NCI-H526 treated with DMSO at 0.1 percent for 48 hours (cell line): ENCODE measurements at places on chromosomes 5 and 9.

DNA sequence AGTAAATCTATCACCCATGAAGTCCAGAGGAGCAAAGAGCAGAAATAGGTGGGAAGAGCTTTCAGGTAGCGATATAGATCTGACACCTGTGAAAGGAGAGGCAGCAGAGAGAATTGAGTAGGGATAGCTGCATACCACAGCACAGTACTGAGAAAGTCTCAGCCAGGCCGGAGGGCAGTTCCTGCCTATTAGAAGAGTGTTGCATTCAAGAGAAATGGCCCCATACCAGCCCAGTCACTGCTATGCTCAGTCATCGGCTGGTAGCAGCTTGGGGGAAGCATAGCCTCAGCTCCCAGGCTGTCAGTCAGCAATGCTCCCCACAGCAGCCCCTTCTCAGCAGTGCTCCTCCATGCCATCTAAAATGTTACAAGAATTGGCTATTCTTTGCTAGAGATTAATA, 285.1 kb upstream of the CDH6 start:
- DNase-seq = no peak

DNA sequence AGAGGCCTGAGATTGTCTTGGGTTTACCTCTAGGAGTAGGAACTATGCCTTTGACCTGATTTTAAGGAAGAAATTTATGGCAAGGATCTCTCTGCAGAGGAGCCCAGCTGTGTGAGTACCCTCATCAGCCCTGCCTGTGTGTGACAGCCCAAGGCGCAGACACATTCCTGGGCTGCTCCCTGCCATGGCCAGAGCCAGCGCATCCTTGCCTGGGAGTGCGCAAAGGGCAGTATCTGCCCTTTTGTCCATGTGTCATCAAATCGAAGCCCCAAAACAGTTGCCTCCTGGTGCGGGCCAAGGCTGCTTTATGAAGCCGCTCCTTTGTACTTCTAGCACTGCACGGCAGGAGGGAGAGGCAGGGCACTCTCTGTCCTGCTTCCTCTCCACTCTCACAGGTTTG, 51.9 kb downstream of the PRRT1B start:
- no peak for DNase-seq

DNA sequence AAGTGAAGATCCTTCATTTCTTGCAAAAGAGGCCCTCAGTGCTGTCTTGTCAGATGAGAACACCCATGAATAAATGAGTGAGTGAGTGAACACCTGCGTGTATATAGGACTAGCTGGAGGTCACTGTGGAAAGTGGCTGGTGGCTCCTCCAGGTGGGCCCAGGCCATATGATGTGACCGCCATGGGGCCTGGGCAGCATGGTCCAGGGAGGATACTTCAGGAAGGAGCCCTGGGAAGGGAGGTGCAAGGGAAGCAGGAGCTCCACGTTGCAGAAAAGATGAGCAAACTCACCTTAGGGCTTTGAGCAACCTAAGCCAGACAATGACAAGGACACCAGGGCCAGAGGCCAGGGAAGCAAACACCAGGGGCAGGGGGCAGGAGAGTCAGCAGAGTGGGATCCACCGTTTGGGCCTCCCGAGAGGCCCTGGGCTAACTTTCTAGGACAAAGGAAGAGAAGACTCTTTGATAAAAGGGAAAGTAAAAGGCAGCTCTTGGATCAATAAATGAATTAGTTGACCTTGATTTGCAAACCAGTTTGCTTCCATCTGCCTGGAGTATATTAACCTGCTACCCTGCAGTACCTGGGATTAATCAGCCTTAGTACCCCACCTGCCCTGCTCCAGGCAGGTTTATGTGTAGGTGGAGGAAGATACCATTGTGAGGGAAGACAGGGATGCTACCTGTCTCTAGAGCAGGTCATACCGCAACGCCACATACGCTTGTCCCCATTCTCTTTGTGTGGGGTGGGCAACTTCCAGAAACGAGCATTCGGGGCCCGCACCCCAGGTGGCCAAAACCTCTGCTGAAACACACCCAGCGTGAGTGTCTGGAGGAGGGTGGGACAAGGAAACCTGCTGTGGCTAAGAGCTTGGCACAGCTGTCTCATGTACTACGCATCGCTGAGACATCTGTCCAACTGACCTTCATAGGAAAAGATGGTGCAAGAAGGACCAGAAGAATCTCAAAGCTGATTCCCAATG, 51.4 kb upstream of the OLFM1 start:
- DNase-seq = no peak

DNA sequence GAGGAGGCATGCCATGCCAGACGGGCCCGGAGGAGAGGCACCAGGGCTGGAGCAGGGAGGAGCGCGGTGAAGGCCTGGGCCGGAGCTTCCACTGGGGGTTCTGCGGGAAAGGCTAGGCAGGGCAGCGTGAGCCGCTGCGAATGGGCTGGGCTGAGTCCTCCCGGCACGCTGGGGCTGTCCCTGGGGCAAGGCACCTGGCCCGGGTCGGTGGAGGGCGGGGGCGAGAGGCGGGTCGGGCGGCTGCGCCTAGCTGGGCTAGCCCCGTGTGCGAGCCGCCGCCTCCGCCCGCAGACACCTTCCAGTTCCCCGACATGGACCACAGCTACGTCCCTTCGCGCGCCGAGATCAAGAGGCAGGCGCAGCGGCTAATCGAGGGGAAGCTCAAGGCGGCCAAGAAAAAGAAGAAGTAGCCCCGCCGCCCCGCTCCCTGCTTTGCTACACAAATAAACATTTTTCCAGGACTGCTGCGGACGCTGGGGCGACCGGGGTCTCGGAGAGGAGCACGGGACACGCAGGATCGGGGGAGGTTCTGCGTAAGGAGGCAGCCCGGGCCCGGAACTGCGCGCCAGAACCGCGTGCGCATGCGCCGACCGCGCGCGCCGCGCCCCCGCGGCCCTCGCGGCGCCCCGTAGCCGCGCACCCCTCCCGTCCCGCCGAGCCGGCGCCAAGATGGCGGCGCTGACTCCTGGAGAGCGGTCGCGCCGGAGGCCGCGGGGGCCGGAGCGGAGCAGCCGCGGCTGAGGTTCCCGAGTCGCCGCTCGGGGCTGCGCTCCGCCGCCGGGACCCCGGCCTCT, at the start of gene RABL6:
Gene RABL6 (plus strand): TSS at position 668 of the 794 bp plus-strand sequence. CDS start 249 bp downstream, outside the sequence.
- peak; percentile 25 for DNase-seq

DNA sequence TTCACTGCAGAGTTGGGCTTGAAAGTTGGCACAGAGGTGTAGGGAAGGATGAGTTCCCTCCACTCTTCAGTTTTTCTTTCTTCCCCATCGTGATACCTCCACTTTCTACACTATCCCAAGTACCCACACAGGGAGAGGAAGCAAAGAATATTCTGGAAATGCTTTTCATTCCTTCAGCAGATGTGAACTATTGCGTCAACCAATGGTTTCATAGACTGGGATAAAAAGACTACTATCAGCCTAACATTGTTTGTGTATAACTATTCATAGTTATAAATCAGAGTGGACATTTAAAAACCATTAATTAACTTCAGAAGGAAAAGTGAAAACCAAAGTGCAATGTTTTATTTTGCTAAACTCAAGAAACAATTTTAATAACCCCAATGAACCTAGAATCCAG, 63.6 kb upstream of the MAMDC2 start:
- no peak for DNase-seq

DNA sequence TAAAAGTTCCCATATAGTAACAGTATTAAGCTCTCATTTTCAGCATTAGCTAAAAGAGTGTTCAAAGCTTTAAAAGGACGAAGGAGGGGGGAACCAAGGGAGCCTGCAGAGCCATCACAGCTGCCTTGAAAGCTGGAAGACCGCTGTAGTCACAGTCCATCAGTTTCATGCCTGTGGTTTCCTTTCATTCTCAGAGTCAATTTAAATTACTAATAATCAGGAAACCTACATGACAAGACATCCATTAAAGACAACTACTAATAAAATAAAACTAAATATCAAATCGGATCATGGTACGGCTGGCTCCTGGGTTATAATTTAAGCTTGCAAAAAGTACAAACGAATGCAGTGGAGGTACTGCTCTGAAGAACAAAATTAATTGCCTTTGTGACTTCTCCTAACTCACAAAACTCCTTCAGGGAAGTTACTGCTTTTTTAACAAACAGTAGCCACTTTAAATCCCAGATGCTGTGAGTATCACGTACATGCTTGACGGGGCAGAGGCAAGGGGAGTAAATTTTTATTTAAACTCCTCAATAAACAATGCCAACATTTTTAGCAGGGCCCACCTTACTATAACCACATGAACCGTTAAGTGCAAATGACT, 213.5 kb downstream of the DENND1A start:
- no peak for DNase-seq

GRCh38 chr5:173764332-173765028, 123.7 kb upstream of the CPEB4 start:
- DNase-seq = peak; percentile 67

DNA sequence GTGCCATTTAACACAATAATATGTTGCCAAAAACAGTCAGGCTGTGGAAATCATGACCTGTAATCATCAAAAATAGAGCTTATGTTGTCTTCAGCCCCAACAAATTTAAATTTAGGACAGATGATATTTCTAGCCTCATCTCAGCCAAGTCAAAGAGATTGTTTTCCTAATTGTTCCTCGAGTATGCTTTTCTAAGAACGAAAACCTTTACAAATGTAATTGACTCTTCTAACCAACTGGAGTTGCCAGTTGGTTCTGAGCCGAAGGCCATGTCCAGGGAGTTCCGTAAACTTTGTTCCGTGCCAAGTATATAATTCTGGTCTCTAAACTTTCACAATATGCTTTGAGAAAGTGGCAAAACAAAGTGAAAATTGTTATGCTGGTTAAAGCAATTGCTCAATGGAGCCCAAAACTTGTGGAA, 160.8 kb downstream of the CEMIP2 start:
- no peak for DNase-seq

- no peak for DNase-seq
These were observed 12.8 kb downstream of the UGCG start for GRCh38 chr9:111909444-111909843.

- no peak for DNase-seq
These were observed 42.2 kb downstream of the NIPAL4 start for GRCh38 chr5:157502143-157502647.

DNA sequence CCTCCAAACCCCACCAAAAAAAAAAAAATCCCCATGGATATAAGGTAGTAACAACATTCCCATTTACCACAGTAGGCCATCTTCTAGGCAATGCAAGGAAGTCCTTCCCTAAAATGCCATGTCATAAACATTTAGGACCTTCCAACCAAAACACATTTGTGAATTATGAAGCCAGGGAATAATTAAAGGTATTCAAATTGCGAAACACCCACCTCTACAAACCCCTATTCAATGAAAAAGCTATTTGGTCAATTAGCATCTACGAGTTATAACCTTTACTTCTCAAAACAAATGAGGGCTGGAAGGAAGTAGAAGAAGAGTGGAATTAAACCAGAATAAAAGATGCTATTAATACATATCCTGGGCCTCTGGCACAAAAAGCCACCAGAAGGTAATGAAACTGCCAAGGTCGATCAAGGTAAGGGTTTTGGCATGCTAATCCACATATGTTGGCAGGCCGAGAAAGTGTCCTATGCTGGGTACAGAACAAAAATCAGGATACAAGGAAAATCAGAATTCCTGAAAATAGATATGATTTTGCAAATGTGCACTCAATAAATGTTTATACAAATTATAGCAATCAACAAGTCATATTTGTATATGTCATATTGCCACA, 47.7 kb downstream of the MTMR12 start:
- DNase-seq = no peak

DNA sequence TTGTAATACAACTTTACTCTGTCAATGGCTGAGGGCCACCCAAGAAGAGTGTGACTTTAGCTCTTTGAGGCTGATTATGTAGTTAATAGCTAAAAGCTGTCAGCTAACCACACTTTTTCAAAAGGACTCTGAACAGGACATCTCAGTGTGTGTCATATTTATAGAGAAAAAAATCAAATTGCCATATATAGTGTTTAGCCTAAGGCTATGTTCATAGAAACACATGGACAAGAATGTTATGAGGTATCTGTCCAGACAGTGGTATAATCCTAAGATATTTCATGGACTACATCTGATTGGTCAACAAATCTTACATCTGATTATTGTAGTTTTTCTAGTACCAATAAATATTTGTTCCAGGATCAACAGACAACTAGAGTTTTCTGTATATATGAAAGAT, 42.1 kb upstream of the CDH18 start:
- no peak for DNase-seq

GRCh38 chr5:585556-585955, 26.6 kb upstream of the CEP72 start:
- no peak for DNase-seq

DNA sequence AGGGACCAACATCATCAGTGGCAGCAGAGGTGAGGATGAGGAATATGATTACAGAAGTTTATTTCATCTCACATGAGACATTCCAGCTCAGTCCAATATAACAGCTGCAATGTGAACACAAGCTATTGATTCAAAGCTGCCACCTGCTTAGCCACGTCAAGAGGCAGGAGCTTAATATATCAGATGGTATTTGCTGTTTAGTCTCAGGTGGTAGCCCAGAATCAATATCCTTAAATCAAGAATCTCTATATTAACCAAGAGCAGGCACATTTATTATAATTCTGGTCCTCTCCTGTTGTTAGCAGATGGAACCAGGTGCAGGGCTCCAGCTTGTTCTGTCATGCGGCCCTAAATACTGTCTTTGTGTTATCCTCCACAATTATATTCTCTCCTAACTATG, 431.6 kb downstream of the ICE1 start:
- DNase-seq = no peak

GRCh38 chr9:120932086-120932823, 5.7 kb upstream of the TRAF1 start:
- no peak for DNase-seq

DNA sequence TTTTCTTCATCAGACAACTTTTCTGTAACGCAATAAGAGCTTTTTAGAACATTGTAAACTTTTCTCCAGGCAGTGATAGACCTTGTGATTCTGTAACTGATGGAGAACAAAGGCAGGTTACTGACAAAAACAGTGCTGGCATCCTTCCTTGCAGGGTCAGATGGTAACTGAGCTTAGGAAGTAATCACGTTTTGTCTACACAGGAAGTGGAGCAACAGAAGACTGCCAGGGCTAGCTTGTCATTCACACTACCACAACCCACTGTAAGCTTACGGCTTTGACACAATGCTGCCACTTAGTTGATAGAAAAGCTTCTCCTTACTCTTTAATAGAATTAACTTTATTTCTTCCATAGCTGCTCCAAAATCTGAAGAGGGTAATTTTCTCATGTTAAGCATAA, 46.8 kb downstream of the FBN2 start:
- DNase-seq = no peak

DNA sequence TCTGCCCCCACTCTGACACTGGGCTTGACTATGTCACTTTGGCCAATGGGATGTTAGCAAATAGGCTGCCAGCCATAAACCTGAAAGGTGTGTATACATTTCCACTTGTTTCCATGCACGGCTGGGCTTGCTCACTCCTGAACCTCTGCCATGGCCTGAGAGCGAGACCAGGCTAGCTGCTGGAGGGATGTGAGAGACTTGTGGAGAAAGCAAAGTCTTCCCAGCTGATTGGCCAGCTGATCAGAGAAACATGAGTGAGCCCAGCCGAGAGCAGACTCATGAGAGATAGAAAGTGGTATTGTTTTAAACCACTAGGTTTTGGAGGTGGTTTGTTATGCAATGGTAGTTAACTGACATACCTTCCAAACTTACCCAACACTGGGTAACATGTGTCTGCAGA, 13.9 kb downstream of the FAM193B start:
- DNase-seq = no peak

GRCh38 chr9:22114956-22115355, 105.9 kb upstream of the CDKN2B start:
- DNase-seq = no peak

GRCh38 chr9:14323985-14324650, 10.2 kb upstream of the NFIB start:
- peak; percentile 30 for DNase-seq
